ENCODE measurements at places on chromosomes 12 and 14.

GRCh38 chr12:92025462-92026207, 120.0 kb downstream of the BTG1 start:
- no peak for ATAC-seq

DNA sequence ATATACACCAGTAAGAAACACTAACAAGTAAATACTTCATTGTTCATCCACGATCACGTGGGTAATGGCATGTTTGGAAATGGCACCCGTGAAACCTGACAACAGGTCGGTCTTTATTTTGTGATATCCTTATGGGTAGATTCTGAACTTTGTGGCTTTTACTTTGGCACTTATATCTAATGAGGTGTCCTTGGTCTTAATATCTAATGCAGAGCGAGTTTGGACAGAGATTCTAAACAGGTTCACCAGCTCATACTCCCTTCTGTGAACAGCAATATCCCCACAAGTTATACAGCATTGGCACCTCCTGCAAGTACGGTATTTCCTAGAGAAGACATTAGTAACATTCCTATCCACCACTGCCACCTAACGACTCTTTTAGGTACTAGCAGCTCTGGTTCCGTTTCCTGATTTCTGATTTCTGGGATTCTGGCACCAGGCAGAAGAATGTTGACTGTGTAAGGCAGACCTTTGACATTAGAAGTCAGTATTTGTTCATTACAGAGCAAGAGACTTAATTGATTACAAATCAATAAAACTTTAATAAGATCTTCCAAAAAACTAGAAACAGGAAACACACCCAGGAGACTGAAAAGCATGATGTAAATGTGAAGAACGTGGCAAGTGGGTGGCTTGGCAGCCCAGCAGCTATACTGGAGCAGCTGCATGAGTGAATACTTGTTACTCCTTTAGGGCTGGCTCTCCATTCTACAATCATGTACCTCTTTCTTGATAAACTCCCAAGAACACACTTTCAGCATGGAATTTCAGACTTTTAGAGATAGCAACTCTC, 2.5 kb downstream of the ANG start:
- ATAC-seq: peak; percentile 97

GRCh38 chr12:128771681-128772080, 52.1 kb downstream of the SLC15A4 start:
- no peak for ATAC-seq

GRCh38 chr12:132740652-132741051, 21.0 kb downstream of the ANKLE2 start:
- ATAC-seq: no peak

- no peak for ATAC-seq
Observed at GRCh38 chr12:636632-637031, 26.6 kb downstream of the NINJ2 start.

DNA sequence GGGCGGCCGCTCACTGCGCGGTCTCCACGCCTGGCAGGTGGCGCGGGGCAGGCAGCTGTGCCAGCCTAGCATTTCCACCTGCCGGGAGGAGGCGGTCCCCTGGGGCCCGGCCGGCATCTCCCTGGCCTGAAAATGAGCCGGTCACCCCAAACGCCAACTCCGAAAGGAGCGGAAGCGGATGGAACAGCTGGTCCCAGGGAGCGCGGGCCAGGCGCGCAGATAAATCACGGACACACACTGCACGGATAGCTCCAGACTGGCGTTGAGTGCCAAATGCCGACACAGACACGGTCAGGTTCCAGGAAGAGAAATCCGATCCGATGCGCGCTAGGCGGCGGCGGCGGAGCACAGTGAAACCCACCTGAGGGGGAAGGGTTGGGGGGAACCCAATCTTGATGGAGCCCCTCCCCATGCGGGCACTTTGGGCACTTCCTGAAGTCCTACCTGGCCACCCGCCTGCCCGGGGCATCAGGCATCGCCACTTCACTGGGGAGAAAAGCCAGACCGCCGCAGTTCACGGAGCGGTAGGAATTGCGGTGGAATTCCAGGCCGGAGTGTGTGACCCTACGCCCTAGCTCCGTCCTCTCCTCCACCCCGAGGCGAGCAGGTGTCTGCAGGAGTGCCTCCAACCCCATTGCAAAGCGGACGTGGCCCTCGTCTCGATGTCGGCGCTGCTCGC, 624 bp upstream of the PLEKHD1 start:
- peak; percentile 50 for ATAC-seq

DNA sequence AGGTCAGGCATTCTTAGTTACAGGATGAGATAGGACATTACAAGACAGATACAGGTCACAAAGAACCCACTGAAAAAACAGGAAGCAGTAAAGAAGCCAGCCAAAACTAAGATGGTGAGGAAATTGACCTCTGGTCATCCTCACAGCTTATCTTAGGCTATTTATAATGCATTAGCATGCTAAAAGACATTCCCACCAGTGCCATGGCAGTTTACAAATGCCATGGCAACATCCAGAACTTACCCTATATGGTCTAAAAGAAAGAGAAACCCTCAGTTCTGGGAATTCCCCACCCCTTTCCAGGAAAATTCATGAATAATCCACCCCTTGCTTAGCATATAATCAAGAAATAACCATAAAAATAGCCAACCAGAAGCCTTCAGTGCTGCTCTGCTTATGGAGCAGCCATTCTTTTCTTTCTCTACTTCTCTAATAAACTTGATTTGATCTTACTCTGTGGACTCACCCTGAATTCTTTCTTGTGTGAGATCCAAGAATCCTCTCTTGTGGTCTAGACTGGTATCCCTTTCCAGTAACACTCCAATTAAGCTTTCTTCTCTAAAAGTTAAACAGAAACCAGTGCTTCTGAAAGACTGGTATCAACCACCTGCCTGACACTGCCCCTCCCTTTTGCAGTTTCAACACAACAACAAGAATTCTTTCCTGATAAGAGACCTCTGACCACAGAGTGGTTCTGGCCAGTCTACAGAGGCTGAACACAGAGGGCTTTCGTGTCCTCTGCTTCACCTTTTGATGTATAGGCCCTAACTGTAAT, 86.9 kb downstream of the BCAT1 start:
- no peak for ATAC-seq

GRCh38 chr12:101700299-101700820, 2.9 kb downstream of the CHPT1 start:
- no peak for ATAC-seq

GRCh38 chr14:76307786-76308780, 67.9 kb upstream of the ESRRB start:
- no peak for ATAC-seq

DNA sequence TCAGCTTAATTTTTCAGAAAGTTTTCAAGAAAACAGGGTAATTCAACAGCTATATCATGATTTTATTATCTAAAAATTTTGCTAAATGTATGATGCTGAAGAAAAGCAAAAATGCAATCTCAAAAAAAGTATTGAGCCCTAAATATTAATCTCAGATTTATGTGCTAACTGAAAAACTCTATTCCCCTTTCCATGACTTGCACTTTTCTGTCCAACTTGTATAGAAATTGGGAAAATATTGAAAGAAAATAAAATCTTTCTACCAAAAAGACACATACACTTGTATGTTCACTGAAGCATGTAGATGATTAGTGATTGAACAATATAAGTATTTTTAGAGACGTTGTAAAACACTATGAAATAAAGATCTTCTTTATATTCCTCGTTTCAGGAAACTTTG, 368.0 kb upstream of the ATXN7L3B start:
- no peak for ATAC-seq

- ATAC-seq: no peak
Observed at GRCh38 chr12:99605-100004, 33.0 kb downstream of the IQSEC3 start.

GRCh38 chr12:12927211-12928079, 24.5 kb downstream of the GPRC5D start:
- ATAC-seq: peak; percentile 93

- no peak for ATAC-seq
Observed at GRCh38 chr14:100539003-100539660, 48.1 kb downstream of the BEGAIN start.

DNA sequence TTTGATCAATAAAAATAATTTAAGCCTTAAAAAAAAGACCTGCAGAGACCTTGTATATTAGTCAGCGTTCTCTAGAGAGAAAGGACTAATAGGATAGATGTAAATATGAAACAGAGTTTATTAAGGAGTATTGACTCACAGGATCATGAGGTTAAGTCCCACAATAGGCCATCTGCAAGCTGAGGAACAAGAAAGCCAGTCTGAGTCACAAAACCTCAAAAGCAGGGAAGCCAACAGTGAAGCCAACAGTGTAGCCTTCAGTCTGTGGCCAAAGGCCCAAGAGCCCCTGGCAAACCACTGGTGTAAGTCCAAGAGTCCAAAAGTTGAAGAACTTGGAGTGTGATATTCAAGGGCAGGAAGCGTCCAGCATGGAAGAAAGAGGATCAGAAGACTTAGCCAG, 66.3 kb downstream of the TBX5 start:
- no peak for ATAC-seq

All from esophagus mucosa (tissue), 1 donor.